NCI-H82 (cell line): ENCODE measurements at places on chromosomes 12 and 14.
A peak's percentile ranks its signal among the peaks of the same experiment; 100 is the strongest.

- DNase-seq, result no peak
Measured at GRCh38 chr12:101743242-101743641, 4.0 kb upstream of the SYCP3 start.

DNA sequence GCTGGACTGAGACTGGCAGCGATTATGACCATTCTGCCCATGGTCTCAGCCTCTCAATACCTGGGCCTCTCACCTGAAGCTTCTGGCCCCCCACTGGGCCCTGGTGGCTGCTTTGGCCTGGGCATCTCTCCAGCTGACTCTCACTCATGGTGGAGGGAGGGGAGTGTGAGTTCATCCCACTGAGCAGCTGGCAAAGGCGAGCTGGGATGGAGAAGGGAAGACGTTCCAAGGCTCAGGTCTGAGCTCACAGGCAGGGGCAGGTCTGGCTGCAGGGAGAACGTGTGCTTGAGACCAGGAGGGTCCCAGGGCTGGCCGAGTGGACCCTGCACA lies 103.5 kb downstream of the TMEM121 start:
- no peak for DNase-seq

GRCh38 chr14:59600211-59600945 lies 23.8 kb upstream of the CCDC175 start:
- DNase-seq, result no peak

DNA sequence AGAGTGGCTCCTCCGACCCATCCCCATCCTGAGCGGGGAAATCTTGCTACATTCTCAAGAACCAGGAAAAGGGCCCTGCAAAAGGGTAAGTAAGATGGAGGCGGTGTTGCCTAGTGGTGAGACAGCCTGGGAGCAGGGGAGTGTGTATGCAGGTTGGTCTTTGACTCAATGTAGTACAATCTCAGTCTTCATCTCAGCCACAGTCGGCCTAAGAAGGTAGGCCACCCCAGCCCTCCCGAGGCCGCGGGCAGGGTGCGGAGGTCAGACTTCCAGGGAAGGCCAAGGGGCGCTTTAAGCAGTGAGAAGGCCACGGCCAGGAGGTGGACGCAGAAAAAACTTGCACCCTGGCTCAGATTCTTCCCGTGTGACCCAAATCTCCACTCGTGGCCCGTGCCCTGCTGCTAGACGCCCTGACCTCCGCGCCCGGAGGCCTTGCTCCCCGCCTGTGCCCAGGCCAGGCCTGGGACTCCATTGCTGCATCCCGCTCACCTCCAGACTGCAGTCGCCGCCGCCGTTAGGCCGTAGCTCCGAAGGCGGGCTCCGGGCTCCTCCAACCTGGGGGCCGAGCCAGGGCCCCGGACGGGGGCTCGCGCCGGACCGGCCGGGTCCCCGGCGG lies 435 bp downstream of the FOXM1 start:
- peak; percentile 51 for DNase-seq

GRCh38 chr12:106058256-106059182 lies 80.2 kb downstream of the NUAK1 start:
- DNase-seq, result no peak

- no peak for DNase-seq
Measured at GRCh38 chr12:6987956-6988553, 17.3 kb downstream of the EMG1 start.

GRCh38 chr14:85572011-85572410 lies 42.1 kb downstream of the FLRT2 start:
- DNase-seq, result no peak

GRCh38 chr12:70290116-70290515 lies 46.9 kb downstream of the CNOT2 start:
- no peak for DNase-seq

- peak; percentile 81 for DNase-seq
Measured at GRCh38 chr14:75827331-75827730, 154.5 kb downstream of the TGFB3 start.

- DNase-seq, result no peak
Measured at GRCh38 chr12:50032515-50032853, 7.2 kb upstream of the RACGAP1 start.

- DNase-seq, result no peak
Measured at GRCh38 chr14:31388687-31389413, 31.5 kb downstream of the HEATR5A start.

DNA sequence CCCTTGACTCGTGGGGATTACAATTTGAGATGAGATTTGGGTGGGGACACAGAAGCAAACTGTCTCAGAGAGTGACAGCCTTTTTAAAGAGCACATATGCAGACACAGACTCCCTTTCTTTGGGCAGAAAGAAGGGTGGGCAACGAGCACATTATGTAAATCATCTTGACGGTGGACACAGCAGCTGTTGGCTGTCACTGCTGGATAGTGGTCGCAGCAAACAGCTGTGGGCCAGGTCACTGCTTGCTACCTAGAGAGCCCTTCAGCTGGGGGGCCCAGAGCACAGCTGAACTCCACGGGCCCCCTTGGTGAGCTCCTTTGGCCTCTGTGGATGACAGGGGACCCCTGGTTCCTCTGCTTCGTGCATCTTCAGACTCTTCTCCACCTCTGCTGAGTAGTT lies 23.1 kb downstream of the PPP2R5C start:
- no peak for DNase-seq

- no peak for DNase-seq
Measured at GRCh38 chr12:46387670-46388069, 15.1 kb upstream of the SLC38A2 start.

DNA sequence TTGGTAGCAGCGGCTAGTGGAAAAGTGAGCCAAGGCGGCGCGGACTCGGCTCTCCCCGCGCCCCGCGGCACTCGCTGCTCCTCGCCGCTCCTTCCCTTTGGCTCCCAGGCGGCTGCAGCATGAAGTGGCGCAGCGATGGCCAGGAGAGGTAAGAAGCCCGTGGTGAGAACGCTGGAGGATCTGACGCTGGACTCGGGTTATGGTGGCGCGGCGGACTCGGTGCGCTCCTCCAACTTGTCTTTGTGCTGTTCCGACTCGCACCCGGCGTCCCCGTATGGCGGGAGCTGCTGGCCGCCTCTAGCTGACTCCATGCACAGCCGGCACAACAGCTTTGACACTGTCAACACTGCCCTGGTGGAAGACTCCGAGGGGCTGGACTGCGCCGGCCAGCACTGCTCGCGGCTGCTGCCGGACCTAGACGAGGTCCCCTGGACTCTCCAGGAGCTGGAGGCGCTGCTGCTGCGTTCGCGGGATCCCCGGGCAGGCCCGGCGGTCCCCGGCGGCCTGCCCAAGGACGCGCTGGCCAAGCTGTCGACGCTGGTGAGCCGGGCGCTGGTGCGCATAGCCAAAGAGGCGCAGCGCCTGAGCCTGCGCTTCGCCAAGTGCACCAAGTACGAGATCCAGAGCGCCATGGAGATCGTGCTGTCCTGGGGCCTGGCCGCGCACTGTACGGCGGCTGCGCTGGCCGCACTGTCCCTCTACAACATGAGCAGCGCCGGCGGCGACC lies 225.6 kb upstream of the CRY1 start:
- peak; percentile 56 for DNase-seq

- DNase-seq, result peak; percentile 53
Measured at GRCh38 chr14:39203659-39204606, 28.9 kb downstream of the PNN start.

DNA sequence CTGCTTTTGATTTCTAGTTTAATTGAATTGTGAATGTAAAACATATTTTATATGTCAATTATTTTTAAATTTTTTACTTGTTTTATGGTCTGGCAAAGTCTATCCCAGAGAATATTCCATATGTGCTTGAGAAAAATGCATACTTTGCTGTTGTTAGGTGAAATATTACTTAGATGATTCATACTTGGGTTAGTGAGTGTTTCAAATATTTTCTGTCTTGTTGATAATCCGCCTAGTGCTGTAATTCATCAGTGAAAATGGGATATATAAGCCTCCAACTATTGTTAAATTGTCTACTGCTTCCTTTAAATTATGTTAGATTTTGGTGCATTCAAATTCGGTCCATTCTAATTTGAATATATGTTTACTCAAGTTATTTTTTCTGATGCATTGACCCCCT lies 395.5 kb downstream of the LRFN5 start:
- no peak for DNase-seq

GRCh38 chr12:115799610-115800009 lies 477.9 kb downstream of the MED13L start:
- no peak for DNase-seq

DNA sequence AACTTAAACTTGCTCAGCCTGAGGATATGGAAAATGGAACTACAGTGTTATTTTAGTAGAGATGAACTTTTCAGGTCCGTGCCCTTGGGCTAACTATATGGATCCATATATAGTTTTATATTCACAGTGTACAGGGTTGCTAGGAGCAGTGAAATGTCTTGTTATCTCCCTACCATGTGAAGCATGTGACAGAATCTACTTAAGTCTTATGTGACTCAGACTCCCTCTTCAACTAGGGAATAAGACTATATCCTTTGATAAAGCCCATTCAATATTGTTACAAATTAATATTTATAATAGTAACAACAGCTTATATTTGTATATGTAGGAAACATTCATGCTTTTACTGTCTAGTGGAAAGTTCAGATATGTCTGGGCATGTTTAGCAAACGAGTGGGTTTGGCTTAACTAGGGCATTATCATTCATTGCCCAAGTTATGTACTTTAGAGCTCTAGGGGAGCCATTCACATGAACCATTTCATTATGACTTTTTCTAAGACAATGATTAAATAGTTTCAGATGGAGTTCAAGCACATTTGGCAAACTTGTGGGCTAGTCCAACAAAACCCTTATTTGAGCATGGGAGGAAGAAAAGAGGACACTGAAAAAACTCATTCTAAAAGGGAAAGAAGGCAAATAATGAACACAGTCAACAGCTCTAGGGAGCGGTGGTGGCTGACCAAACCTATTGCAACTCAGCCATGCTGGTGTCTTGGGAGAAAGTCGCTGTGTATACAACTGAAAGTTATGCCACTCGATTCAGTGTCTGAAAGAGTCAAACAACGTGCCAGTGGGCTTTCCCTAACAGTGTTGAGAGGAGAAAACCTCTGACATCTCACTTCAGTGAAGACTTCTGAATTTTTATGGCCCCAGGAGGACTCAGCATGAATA lies 305.9 kb upstream of the G2E3 start:
- no peak for DNase-seq

GRCh38 chr12:63826006-63826585 lies 18.4 kb upstream of the SRGAP1 start:
- peak; percentile 70 for DNase-seq
